ENCODE measurements at places on chromosomes 7 and 10.

- DNase-seq, result peak; percentile 68
Measured at GRCh38 chr7:142853739-142854371, 1.0 kb upstream of the EPHB6 start.

DNA sequence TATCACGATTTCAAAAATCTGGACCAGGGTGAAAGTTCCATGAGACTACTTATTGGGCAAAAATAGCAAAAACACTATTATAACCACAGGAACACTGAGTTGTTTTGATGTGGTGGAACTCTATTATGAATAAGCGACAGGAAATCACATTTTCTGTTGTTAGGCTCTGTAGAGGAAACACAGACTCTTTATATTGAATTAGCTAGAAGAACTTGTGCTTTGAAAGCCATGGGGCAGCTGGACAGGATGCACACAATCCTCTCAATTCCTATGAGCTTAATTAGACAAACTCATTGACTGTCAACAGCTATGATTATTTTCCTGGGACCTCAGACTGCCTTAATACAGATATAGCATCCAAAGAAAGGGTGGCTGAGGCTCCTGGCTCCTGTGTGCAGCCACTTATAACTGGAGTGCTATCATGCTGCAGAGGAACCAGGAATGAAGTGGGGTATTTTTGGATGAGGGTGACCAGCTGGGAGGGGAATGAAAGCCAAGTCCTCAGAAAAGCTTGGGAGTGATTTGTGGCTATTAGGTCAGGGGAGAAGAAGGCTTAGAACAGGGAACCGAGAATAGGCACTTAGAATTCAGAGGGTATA, 657.3 kb downstream of the TYW1 start:
- no peak for DNase-seq

DNA sequence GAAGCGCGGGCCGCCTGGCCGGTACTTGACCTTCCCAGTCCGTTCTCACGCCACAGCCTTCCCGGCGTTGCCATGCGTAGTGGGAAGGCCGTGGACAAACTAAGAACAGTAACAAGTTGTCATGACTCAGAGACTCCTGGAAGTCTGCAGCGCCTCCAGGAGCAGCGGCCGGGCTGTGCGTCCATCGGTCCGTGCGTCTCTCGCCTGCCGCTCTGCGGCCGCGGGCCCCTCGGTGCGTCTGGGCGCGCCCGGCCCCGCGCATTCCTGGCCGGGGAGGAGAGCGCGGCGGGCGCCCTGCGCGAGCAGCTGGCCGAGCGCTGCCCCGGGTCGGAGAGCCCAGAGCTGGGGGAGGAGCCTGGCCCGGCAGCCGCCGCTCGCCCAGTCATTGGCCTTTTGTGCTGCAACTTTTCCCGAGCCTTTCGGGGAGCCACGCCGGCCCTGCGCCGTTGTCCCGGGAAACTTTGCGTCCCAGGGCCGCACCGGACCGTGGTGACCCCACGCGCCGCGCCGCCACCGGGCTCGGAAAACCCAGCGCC, 123.7 kb downstream of the TACC2 start:
- peak; percentile 95 for DNase-seq

- DNase-seq, result no peak
Measured at GRCh38 chr7:151652111-151652510, 132.4 kb upstream of the RHEB start.

DNA sequence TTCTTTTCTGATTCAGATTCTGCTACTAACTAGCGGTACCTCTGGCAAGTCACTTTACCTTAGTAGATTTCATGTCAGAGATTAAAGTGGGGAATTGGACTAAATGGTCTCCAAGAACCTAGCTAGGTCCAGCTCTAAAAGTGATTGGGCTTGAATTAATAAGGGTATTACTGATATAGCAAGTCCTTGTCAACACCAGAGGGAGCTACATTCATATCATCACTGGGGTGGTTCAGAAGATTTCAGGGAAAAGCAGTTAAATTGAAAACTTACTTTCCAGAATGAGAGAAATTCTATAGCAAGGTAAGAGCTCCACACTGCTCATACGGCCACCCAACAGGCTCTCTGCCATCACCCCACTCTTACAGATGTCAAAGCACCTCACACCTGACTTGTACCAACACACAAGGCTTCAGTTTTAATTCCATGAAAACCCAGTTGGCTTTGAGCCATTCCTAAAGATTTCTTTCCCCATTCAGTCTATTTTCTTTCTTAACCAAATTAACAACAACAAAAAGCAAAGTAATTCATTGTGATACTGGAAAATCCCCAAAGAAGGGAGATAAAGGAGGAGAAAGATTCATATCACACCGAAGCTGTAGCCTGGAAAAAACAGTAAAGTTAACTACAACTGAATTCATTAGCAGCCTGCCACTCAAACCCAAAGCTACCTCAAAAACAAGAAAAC, 38.0 kb upstream of the SPOCK2 start:
- DNase-seq, result peak; percentile 73

- DNase-seq, result no peak
Measured at GRCh38 chr10:103622286-103622685, 128.8 kb downstream of the NEURL1 start.

GRCh38 chr7:17725821-17726220, 214.5 kb downstream of the SNX13 start:
- DNase-seq, result peak; percentile 46

GRCh38 chr7:94486216-94486615, 23.4 kb upstream of the CASD1 start:
- DNase-seq, result no peak

DNA sequence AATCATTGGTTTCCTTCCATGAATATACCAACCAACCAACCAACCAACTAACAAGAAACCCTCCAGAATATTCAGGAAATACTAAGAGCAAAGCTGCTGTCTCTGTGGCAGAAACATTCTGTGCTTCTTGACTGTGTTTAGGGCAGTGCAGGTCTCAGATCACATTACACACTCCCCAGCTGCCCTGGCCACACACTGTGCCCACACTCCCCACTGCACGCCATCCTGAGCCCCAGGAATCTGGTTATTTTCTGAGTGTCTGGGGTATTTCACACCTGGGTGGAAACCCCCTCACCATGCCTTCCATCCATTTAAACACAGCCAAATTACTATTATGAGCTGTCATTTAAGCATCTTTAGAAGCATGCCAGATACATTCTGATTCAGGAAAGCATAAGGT, 183.7 kb upstream of the ANK3 start:
- DNase-seq, result peak; percentile 6

DNA sequence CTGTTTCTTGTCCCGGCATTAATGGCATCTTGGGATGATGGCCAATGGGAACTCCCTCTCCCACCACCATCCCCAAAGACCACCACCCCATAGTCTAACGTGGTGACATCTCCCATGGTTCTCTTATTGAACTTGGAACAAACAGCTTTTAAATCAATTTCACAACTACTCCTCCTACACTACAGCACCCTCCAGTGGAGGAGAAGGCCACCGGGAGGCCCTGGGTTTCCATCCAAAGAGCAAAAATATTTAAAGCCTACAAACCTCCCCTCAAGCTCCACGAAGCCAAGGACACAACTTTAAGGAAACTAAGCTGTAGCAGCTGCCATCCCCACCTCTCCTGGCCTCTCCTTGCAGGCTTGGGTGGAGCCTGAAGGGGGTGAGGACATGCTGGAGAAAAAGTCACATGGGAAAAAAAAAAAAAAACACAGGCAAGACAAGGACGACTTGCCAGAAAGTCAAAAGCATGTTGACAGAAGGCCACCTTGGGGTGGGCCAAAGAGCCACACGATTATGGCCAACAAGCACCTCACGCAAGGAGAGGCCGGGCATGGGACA, 94.0 kb upstream of the LANCL2 start:
- DNase-seq, result peak; percentile 28

- DNase-seq, result no peak
Measured at GRCh38 chr7:135168001-135168400, 2.5 kb downstream of the CYREN start.

DNA sequence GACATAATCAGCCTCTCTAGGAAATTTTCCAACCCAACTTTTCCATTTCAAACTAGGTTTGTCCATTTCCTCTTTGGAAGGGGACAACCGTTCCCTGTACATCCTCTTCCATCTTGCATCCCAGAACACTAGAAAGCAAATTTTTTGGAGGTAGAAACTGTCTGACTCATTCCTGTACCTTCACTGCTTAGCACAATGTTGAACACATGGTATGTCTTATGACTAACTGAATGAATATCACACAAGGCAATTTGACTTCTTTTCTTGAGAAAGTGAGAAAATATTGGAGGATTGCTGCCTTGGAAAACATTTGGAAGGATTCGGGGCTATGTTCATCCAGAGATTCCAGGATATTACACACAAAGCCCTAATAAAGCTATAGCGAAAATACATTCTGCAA, 289.1 kb downstream of the FGFR2 start:
- DNase-seq, result no peak

- DNase-seq, result no peak
Measured at GRCh38 chr7:132751244-132751647, 175.0 kb upstream of the PLXNA4 start.

DNA sequence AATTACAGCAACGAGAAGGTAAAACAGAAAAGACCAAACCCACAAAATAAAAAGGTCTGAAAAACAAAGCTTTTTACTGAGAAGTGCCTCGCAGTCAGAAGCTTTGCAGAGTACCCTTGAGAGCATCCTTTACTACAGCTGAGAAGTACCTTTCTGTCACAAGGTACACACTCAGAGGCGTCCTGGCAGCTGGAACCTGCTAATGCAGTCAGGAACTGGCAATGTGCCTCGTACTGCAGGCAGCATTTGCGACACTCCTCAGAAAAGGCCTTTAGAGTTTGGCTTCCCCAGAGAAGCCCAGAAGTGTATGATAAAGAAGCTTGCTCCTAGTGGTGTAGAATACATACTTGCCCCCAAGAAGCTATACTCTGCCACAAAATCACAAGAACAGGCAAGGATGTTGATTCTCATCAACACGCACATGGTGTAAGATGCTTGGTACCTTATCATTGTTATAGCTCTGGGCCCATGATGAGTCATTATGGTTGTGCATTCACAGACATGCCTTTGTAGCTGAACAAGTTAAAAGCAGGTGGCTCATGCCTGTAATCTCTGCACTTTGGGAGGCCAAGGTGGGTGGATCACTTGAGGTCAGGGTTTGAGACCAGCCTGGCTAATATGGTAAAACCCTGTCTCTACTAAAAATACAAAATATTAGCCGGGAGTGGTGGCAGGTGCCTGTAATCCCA, 2.0 kb upstream of the GTPBP4 start:
- DNase-seq, result peak; percentile 62

- peak; percentile 33 for DNase-seq
Measured at GRCh38 chr10:48439581-48440041, 133.1 kb downstream of the MAPK8 start.
